CD8-positive, alpha-beta memory T cell (primary cell): ENCODE measurements at places on chromosomes 3 and 15. TPM values are rescaled to one million over a fixed set of nuclear protein-coding genes. Genes with fewer than 3 reads are reported as not detected.

The HRG gene
- total RNA-seq: not detected

- H3K27ac ChIP-seq: no peak overlapping the region
- no peaks in the 10 kb centered on the region for H3K27me3 ChIP-seq
- DNase-seq: no peak
- no peak overlapping the region for H3K4me3 ChIP-seq
Observed at GRCh38 chr3:159919873-159920272, 68.8 kb upstream of the IL12A start.

DNA sequence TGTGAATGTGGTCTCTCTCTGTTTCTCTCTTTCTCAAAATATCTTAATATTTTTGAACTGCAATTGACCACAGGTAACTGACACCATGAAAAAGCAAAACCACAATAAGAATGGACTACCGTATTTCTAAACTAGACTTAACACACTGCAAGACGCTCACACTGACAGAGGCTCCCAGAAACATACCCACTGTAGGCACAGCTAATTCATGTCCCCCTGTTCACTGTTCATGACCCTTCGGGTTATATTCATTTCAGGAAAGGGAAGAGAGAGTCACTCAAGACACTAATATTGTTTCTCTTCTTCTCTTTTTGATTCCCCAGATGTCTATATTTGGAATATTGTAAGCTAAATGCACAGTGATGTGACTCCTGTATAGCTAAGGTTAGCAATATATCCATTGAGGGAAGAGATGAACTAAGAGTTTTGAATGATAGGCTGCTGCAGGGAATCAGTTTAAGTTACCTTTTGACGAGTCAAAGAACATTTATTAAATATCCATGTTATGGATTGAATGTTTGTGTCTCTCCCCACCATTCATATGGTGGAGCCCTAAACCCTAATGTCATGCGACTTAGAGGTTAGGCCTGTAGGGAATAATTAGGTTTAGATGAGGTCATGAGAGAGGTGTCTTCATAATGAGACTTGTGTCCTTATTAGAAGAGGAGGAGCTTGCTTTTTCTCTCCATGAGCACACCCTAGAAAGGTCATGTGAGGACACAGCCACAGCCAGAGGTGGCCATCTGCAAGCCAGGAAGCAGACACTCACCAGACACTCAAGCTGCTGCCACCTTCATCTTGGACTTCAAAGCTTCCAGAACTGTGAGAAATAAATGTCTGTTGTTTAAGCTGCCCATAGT, 216.6 kb upstream of the GRM7 start:
- H3K4me3 ChIP-seq: no peak overlapping the region
- no peak for DNase-seq
- H3K36me3 ChIP-seq: no peaks in the 10 kb centered on the region
- no peak overlapping the region for H3K27ac ChIP-seq

GRCh38 chr15:80785811-80786354, 6.7 kb downstream of the CEMIP start:
- no peaks in the 10 kb centered on the region for H3K4me1 ChIP-seq
- H3K4me3 ChIP-seq: no peak overlapping the region
- no peak for DNase-seq
- H3K36me3 ChIP-seq: no peaks in the 10 kb centered on the region
